ENCODE measurements at places on chromosomes 16 and 17.

DNA sequence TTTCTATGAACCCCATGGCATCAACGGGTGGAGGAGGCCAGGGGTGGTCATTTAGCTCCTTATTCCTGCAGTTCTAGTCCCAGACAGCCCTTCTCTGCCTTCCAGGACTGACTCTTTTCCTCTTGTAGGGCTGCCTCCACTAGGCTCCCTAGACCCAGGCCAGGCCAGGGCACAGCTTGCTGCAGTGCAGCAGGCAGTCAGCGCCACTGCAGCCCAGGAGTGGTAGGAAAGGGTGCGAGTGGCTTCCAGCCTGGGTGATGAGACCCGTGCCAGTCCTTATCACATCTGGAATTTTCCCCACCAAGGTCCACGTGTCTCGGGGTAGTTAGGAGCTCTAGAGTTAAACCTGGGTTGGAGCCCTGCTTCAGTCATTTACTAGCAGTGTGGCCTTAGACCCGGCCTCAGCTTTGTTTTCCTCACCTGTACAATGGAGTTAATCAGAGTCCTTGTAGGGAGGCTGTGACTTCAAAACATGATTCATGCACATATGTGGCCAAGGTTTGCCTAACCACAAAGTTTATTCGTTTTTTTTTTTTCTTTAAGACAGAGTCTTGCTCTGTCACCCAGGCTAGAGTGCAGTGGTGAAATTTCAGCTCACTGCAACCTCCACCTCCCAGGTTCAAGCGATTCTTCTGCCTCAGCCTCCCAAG lies 4.7 kb downstream of the SLC5A11 start:
- no peak for DNase-seq

DNA sequence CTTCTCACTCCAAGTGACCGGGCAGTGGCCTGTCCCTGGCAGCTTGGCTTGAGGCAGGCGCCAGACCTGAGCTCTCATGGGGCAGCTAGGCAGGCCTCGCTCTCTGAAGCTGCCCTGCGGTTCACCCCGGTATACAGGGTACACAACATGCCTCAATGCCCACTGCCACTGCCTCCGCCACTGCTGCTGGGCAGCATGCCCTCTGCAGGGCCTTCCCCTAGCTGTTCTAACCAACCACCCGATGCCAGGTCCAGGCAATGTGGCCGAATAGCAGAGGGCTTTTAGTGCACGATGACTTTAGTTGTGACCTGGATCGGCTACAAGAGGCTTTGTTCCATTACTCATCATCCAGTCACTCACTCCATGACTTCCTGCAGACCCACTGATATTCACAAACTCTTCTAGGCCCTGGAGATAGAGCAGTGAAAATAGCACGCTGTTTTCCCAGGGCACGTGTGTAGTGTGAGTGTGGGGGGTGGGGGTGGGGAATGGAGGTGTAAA lies 19.7 kb downstream of the CDC42EP4 start:
- no peak for DNase-seq

- no peak for DNase-seq
These were observed 10.8 kb downstream of the MYBBP1A start for GRCh38 chr17:4544135-4544950.

DNA sequence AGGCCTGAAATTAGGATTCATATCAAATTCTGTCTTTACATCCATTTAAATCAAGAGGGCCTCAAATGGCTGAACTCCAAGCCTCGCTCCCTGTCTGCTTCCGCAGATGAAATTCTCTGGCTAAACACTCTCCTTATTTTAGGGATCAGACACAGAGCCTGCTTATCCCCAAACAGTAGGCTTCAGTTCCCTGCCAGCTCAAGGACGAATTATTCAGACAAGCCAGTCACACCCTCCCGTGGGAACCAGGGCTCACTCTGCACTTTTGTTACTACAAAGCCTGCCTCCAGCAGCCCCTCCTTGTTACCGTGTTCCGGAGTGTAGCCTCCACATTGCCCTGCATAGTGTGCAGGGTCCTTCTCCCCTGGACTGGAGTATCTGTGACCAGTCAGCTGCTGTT lies 46.6 kb upstream of the LCMT1 start:
- no peak for DNase-seq

DNA sequence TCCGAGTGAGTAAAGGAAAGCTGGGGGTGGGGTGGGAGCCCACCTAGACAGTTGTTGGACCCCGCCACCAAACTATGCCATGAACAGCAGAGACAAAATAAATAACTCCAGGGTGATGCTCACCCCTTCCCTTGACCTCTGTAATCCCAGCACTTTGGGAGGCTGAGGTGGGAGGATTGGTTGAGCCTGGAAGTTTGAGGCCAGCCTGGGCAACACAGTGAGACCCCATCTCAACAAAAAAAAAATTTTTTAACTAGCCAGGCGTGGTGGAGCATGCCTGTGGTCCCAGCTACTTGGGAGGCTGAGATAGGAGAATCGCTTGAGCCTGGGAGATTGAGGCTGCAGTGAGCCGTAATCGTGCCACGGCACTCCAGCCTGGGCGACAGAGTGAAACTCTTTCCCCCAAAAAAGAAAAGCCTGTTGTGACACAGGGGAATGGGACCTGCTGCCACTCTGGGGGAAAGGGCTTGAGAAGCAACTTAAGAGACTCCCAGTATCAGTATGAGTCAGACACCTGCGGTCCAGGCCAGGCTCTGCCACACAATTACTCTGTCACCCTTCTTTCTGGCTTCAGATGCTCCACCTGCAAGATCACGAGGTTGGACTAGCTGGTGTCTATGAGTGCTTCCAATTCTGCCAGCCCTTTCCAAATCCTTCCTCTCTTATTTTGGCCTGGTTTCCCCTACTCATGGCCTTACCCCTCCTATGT lies 5.0 kb downstream of the SGCA start:
- no peak for DNase-seq

DNA sequence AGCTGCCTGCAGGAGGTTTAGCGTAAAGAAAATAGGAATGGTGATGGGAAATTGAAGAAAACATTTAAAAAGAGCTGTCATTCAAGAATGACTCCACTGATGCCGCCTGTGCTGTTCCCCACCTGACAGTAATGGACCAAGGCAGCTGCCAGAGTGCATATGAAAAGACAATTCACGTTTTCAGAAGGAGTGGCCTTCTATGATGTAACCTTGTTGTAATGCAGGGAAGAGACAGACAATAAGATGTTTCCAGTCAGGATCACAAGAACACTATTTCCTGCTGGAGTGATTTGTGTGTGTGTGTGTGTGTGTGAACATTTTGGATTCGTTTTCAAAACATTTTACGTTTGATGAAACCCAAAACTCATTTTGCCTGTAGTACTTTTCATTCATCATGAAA lies 203.7 kb downstream of the LGALS9B start:
- no peak for DNase-seq

- no peak for DNase-seq
These were observed 30.2 kb upstream of the ABCC3 start for GRCh38 chr17:50604513-50604912.

DNA sequence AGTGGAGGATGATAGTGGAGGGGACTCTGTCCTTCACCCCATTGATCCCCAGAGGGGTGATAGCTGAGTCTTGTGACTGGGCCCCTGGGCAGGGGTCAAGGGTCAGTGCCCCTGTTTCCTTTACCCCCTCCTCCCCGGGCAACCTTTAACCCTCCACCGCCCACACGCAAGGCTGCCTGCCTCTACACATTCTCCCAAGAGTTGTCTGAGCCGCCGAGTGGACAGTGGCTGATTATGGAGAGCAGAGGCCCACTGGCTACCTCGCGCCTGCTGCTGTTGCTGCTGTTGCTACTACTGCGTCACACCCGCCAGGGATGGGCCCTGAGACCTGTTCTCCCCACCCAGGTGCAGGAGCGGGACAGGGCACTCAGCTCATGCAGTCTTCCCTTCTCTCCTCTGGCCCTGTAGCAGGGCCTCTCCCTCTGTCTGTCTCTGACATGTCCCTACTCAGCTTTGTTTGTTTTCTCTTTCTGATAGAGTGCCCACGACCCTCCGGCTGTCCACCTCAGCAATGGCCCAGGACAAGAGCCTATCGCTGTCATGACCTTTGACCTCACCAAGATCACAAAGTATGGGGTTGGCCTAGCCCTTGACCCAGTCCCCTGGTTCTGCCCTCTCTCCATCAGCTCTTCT lies at the start of gene SHBG:
Gene SHBG (plus strand): TSS at position 197 of the 633 bp plus-strand sequence. CDS start 38 bp downstream, at position 235.
- DNase-seq, result peak; percentile 30

DNA sequence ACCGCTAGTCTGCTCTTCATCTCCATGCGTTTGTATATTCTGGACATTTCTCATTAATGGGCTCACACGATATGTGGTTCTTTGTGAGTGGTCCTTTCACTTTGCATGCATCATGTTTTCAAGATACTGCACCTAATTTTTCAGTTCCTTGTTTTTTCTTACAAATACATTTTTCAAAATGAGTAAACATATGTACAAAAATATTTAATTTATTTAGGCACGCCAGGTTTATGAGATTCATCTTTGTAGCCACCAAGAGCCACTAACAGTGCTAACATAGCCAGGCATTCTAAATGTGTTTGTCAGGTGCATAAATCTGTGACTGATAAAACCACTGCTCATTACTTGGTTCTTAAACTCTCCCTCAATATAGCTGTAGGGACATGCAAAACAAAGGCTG lies 375.3 kb downstream of the WWOX start:
- DNase-seq, result no peak

DNA sequence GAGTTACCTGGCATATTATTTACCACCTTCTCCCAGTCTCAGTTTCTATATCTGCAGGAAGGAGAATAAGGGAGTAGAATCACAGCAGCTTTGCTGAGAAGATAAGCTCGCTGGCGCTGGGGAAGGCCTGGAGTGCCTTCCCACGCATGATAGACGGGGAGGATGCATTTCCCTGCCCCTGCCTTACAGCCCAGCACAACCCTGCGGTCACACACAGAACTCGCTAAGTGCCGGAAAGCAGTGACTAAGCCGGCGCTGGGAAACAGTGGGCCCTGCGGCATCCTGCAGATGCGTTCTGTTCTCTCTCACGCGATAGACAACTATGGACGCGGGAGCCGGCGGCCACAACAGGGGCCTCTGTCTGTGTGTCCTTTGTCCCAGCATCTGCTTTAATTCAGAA lies 4.8 kb downstream of the CA5A start:
- no peak for DNase-seq

GRCh38 chr16:57167538-57167937 lies 18.3 kb downstream of the PSME3IP1 start:
- no peak for DNase-seq

- no peak for DNase-seq
These were observed 17.5 kb downstream of the EPN2 start for GRCh38 chr17:19254651-19255050.

Measured in nephron progenitor cell (in vitro differentiated cells).